ENCODE measurements at places on chromosomes 3 and 15. TPM values are rescaled to one million over a fixed set of nuclear protein-coding genes. Genes with fewer than 3 reads are reported as not detected.

DNA sequence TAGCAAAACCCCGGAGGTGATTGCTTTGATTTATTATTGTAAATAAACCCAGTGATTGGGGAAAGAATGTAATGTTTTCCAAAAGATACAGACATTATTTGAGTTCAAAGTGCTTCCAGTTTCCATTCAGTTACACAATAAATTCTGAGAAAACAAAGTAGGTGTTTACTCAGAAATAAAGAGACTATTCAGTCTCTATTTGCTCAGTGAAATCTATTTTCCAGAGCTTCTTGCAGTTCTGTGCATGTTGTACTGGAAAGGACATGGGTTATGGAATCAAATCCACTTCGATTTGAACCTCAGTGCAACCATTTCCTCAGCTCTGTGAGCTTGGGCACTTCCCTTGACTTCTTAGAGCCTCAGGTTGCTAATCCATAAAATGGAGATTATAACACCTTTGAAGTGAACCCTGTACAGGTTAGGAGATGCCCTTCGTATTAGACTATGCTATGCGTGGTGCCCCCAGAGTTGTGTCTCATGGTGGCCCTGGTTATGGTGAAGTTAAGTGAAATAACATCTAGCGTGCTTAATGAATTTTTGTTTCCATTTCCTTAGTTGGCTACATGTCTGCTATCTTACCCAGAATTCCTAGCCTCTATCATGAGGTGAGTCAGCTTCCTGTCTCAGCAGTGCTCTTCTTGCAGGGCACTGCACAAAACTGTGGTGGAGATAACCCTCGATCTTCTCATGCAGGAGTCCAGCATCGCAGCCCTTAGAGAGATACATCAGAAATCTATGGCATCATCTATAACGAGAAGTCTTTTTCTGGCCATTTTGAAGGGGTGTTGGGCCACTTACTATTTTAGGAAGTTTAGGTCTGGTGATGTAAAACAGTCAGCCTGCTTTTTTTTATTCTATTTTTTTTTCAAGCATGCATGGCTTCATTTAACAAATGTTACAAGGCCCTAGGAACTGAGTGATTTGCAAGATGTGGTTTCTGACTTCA, 97.7 kb downstream of the RPL39L start:
- peak overlapping the region; percentile 21 for H3K27ac ChIP-seq
- peaks cover 15% of the 10 kb centered on the region for H3K36me3 ChIP-seq
- H3K27me3 ChIP-seq, result no peaks in the 10 kb centered on the region
- peaks cover 28% of the 10 kb centered on the region for H3K4me1 ChIP-seq

The TMEM87A gene
- 138 TPM for total RNA-seq

GRCh38 chr15:93087825-93088199, 1.2 kb downstream of the RGMA start:
- no peak for DNase-seq
- H3K27me3 ChIP-seq, result peaks cover 8% of the 10 kb centered on the region
- no peak overlapping the region for H3K27ac ChIP-seq
- no peaks in the 10 kb centered on the region for H3K36me3 ChIP-seq

The ADGRG7 gene
- not detected for total RNA-seq
